ENCODE measurements at places on chromosomes 5 and 9. TPM values are rescaled to one million over a fixed set of nuclear protein-coding genes. Genes with fewer than 3 reads are reported as not detected.

DNA sequence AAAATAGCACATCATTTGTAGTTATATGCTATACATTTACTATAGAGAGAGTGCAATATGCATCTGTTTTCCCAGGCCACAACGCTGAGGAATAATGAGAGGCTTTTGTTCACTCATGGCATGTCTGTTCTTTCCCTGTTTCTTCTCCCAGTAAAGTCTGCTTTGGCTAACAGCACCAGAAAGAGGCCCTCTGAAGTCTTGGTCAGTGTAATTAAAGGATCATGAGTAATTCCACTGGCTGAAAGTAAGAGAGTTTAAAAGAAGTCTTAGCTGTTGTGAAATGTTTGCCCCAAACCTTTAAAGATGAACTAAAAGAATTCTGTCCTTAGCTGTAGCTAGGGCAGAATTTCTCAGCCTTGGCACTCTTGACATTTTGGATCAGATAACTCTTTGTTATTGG lies 228.8 kb downstream of the TLE4 start:
- no peak for DNase-seq

The LAMC3 gene
- total RNA-seq: not detected

The CDH9 gene
- not detected for total RNA-seq

The CCNJL gene
- total RNA-seq: 20.7 TPM

DNA sequence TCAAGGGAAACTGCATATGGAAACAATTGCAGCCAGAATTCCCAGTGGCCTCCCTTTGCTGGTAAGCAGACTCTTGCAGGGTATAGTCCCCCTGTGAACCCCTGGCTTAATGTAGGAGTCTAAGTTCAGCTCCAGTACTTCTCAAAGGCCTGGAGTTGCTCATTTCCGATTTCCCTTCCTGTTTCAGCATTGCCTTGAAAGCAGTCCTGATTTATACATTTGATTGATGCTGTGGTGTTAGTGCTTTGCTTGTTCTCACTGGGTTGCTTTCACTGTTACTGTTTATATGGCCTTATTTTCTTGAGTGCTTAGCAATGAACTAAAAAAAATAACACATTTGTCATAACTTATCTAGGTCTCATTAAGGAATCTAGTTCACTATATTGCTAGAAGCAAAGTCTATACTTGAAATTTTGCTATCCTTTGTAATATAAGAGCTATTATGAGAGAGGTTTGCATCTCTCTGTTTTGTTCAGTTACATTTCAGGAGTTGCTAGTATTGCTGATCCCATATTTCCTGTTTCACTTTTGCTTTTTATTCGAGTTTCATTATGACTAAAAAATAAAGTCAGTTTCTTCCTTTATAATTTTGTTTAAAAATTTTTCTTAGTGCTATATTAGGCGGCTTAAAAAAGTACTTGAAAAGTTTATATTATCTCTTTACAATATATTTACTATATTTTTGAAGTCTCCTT lies 122.4 kb upstream of the NMUR2 start:
- peak; percentile 11 for DNase-seq

DNA sequence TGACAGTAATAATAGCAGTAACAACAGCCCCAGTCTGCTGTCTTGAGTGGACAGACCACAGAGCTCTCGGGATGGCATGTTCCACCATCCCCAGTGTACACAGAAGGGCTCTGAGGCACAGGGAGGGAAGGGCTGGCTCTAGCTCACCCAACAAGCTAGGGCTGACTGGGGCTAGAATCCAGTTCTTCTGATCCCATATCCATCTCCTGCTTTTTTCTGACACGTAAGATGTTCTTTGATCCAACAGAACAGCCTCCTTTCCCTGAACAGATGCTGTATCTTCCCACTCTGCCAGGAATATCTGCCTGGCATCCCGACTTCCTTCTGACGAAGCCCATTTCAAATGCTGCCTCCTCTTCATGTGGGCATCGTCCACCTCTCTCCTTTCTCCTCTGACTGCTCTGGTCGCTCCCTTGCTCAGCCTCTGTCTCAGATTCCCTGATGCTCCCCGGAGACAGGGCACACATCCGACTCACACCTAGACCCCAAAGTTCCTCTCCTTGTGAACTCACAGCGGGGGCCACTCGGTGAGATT lies 43.6 kb upstream of the CLK4 start:
- no peak for DNase-seq

DNA sequence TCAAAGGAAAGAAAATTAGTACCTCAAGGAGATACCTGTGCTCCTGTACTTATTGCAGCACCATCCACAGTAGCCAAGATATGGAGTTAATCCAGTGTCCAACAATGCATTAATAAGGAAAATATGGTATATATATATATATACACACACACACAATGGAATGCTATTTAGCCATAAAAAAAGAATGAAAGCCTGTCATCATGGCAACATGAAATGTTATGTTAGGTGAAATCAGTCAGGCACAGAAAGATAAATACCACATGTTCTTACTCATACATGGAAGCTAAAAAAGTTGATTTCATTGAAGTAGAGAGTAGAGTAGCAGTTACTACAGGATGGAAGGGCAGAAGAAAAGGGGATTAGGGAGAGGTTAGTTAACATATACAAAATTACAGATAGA lies 601.5 kb downstream of the ANXA1 start:
- no peak for DNase-seq

Data from natural killer cell (primary cell).